RWPE2 (cell line): ENCODE measurements at places on chromosomes 11 and 22.

DNA sequence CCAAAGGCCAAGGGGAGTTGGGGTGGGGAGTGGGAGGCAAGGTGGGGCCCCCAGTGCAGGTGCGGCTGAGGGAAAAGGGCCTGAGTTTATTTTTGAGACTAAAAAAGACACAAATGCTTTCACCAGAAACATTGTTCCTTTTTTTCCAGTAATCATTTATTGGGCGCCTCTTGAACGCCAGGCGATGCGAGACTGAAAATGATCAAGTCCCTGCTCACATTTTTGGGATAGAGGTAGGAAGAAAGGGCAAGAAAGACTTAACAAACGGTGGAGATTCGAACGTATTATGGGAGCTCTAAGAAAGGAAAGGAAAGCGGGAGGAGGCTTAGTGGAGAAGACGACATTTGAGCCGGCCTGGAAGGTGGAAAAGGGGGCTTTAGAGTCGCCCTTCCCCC, 796 bp upstream of the SF3B2 start:
- no peak for DNase-seq

DNA sequence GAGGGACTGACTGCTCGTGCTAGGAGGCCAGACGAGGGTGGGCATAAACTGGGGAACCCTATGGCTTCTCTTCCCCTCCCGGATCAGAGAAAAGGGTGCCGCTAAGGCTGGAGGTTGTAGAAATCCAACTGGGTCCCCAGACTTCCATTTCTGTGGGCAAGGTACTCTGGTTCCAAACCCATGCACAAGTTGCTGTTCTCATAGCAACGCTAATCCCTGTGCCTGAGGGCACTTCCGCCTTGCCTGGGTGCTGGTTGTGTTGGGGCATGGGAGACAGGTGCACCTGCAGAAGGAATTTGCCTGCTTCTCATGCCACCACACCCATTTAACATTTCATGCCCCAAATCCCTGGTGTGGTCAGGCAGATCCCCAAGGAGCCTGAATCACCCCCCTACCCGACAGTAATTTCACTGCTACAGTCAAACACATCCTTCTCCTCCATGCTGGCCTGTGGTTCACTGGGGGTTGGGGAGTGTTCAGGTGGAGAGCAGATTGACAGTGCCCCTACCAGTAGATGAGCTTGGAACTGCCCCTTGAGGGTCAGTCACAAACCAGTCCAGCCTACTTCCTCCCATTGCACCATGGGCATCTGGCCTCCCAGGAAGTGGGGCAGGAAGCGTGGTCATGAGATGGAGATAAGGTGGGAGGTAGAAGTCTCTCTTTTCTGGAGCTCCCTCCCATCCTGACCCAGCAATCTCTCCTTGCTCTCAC, 1.2 kb downstream of the C2CD2L start:
- DNase-seq = no peak

DNA sequence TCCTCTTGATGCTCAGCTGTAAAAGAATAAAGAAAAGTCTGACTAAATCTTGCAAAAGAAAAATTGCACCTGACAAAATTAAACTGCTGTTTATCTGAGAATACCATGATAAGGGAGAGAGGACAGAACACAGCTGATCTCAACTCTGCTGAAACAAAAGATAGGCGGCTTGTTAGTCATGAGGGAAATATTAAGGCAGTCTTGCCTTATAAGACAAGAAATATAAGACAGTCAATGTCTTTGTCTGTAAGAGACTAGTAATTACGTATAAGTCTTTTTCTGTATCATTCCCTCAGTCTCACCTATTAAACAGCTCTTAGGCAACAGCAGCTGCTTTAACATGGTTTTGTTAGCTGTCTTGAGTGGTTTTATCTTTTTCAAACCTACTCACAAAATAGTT, 296.6 kb downstream of the LUZP2 start:
- no peak for DNase-seq

GRCh38 chr22:37741312-37741795, 44.5 kb downstream of the TRIOBP start:
- DNase-seq = no peak

- no peak for DNase-seq
Observed at GRCh38 chr11:65353900-65354264, 669 bp upstream of the TIGD3 start.

- no peak for DNase-seq
Observed at GRCh38 chr22:23193196-23193827, 13.0 kb downstream of the BCR start.

DNA sequence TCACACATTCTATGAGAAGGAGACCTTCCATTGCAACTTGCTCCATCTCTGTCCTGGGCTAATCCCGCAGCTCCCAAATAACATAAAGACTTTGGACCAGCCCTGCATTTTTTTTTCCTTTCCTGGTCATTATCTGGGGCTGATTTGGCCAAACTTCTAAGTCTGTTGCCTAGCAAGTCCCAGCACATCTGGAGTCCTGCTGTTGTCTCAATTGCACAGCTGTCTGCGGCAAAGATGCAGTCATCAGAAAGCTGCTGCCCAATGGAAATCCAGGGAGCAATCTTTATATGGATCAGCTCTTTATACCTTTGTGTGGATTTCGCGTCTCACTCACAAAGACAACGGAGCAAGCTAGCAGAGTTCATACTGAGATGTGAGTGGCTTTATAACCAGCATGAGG, 105.9 kb downstream of the NXPE2 start:
- DNase-seq = no peak

GRCh38 chr11:57751676-57752253, at the start of gene BTBD18:
Gene BTBD18 (minus strand): TSS chr11:57751819. CDS start chr11:57751188, 631 bp downstream.
- DNase-seq = no peak

DNA sequence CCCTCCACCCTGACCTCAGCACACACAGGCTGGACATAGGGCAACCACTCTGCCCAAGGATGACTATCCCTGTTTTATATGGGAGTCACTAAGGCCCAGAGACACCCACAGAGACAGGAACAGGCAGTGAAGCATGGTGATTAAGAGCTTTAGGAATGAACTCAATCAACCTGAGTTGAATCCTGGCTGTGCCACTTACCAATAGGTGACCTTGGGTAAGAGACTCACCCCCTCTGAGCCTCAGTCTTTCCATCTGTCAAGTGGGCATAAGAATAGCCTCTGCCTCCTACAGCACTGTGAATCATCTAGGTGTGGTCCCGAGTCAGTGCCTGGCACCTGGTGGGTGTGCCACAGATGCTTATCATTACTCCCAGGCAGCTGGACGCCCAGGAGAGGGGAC, 6.8 kb downstream of the CRYBB1 start:
- no peak for DNase-seq

- DNase-seq = peak; percentile 64
Observed at GRCh38 chr22:24183321-24184031, 2.2 kb downstream of the SUSD2 start.

DNA sequence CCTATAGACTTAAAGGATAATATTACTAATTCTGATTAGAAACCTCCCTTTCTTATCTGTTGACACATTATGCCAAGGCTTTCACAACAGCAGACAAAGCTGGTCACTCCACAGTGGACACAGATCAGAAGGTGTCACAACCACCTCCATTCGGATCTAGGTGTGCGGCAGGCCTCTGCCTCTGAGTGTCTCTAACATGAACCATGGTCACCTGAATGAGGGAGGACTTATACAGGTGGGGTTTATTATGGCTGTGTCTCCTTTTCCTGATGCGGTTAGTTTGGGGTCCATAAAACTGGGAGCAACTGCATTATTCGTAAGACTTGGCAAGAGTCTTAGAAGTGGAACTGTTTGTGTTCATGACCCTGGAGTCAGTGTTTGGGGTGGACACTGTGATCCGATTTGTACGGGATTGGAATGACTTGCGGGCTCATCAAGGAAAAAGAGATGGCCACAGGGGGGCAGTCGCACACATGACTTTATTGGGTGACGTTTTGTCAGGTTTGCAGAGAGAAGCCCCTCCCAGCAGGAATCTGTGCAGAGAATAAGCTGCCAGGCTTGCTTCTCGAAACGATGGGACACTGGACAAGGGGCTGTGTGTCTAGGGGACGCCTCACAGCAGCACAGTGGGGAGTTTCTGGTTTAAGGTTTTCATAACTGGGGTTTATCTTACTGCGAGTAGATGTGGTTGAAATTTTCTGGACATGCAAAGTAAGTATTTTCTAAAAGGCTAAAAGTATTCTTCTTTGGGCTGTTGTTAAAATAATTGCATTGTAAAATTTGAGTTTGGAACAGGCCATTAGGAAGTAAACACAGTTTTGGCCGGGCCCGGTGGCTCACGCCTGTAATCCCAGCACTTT, 90.6 kb downstream of the GAB4 start:
- DNase-seq = no peak

- no peak for DNase-seq
Observed at GRCh38 chr11:96267496-96268032, 75.4 kb downstream of the MAML2 start.

GRCh38 chr11:23551706-23552105, 691.4 kb upstream of the CCDC179 start:
- no peak for DNase-seq

DNA sequence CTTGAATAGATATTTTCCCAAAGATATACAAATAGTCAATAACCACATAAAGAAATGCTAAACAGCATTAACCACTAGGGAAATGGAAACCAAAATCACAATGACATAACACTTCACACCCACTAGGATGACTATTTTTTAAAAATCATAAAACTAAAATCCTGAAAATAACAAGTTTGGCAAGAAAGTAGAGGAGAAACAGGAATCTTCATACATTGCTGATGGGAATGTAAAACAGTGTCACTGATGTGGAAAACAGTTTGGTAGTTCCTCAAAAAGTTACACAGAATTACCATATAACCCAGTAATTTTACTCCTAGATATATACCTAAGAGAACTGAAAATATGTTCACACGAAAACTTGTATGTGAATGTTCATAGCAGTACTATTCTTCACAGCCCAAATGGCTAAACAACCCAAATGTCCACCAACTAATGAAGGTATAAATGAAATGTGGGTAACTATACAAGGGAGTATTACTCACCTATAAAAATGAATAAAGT, 12.5 kb downstream of the PICALM start:
- no peak for DNase-seq

- no peak for DNase-seq
Observed at GRCh38 chr11:123063826-123064657, 2.1 kb upstream of the HSPA8 start.

DNA sequence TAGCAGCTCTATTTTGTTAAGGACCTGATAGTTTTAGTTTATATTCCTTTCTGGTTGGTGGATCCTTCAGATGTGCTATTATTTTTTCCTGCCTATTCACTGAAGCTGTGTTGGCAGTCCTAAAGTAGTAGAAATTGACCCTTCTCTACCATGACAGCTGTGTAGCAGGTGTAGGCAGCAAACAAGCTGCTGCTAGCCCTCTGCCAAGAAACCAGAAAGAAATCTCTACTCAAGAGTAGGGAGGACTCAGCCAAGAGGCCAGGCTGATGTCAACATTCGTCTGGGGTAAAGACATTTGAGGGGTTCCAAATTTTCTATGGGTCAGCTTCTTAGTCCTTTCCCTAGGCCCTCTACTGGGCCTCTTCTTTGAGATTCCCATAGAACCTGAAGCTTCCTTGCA, 51.2 kb downstream of the CSTF3 start:
- DNase-seq = no peak

DNA sequence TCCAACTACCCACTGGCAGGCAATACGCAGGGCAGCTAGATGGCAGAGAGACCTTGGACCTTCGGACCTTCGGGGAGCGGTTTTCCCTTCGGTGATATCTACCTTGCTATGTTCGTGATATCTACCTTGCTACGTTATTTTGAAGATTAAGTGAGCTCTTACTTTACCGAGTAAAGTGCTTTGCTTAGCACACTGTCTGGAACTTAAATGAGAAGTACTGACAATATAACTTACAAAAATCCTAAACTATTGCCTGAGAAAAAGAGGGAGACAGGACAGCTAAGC, 1.0 kb upstream of the PRDM10 start:
- no peak for DNase-seq

DNA sequence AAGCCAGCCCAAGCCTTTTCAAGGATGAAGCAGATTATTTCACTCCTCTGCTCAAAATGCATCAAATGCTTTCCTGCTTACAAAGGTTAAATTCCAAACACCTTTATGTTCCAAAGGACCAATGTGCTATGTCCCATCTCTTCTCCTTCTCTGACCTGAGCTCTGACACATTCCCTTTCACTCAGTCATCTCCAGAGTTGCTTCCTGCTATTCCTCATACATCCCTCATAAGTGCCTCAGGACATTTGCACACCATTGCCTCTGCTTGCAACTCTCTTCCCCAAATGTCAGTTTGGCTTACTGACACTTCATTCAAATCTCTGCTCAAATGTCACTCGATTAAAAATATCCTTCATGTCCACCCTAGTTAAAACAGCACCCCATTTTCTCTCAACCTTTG, 53.3 kb upstream of the BMAL1 start:
- DNase-seq = no peak

- DNase-seq = no peak
Observed at GRCh38 chr11:73597336-73597955, 466 bp downstream of the FAM168A start.

DNA sequence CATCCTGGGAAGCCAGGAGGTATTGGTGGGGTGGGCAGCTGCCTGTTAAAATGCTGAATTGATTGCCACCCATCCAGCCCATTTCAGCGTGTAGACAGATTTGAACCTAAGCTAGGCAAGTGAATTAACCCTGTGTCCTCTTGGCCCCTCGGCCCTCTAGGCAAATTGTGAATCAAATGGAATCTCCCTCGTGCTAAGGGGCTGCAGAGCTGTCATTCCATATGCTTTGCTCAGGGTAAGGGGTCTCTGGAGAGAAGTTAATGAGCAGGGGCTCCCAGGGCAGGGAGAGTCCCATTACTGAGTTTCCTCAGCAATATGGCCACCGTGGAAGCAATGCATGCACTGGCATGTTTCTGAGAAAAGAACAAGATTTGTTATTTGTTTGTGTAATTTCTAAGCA, 117.7 kb upstream of the RCN1 start:
- no peak for DNase-seq

GRCh38 chr11:47326198-47326597, 26.3 kb downstream of the MYBPC3 start:
- peak; percentile 54 for DNase-seq

DNA sequence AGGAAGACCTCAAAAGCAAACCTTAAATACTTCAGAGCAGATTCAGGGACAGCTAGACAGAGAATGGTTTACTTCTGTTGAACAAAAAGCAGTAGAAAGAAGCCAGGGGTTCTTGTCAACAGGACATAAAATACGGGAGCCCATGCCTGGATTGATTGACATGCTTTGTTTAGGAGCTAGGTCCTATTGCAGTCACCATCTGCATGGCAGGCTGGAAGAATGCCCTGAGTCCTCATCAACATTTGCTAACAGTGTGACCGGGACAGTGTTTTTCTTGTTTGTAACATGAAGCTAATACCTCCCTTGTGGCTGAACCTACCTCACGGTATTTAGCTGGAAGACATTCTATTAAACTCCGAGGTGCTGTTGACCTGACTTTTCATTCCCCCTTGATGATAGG, 225.4 kb downstream of the NTM start:
- no peak for DNase-seq

DNA sequence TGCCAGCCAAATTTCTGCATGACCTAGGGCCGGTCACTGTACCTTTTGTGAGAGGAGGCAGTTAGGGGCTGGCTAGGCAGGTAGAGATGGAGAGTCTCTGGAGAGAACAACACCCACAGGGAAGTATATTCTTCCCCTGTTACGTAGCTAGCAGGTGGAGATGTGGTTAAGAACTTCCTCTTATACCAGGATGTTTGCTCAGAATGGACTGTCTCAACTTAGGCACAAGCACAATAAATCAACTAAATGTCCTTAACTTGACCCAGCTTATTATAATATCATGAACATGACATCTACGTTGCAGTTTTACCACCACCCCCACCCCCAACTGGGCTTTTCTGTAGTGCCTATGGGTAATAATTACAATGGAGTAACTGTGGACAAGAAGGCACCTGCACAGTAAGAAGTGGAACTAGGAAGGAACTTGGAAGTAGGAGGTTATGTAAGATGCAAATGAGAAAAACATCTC, 60.7 kb upstream of the MPEG1 start:
- DNase-seq = no peak
